ENCODE measurements at places on chromosomes 7 and 10. TPM values are rescaled to one million over a fixed set of nuclear protein-coding genes. Genes with fewer than 3 reads are reported as not detected.

GRCh38 chr10:124739119-124739921 is 4.9 kb downstream of the FAM53B start:
- no peak for DNase-seq

DNA sequence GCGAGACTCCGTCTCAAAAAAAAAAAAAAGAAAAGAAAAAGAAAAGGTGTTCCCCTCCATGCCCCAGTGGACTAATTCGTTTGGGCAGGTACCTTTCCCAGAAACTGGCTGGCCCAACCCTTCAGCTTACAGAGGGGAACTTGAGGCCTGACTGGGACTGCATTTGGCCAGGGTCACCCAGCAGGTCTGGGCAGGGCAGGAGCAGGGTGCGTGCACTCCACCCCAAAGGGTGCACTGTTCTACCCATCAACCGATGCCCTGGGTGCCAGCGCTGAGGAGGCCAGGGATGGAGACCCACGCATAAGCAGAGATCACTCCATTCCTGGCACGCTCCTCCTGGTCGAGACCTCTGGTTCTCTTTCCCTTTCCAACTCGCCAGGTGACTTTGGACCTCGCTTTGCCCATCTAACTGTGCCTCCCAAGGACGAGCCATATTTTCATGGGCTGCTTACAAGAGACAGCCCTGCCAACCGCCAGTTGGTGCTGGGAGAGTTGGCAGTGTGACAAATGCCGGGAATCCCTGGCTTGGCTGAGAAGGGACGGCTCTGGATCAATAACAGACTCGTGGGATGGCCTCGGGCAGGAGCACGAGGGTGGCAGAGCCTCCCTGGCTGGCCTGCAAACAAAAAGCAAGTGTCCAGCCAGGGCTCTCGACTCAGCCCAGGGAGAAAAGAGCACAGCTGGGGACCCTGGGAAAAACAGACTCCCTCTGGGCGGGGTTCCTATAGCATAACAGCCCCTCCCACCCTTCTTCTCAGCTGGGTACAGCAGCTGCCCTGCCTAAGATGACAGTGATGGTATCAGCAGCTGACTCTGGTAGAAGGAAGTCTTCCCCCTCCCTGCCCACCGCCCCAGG is 7.9 kb downstream of the HSPB1 start:
- DNase-seq: peak; percentile 98

- DNase-seq: no peak
Observed at GRCh38 chr10:16367621-16368292, 69.1 kb upstream of the PTER start.

Gene SMARCD3
- 150 TPM for total RNA-seq

DNA sequence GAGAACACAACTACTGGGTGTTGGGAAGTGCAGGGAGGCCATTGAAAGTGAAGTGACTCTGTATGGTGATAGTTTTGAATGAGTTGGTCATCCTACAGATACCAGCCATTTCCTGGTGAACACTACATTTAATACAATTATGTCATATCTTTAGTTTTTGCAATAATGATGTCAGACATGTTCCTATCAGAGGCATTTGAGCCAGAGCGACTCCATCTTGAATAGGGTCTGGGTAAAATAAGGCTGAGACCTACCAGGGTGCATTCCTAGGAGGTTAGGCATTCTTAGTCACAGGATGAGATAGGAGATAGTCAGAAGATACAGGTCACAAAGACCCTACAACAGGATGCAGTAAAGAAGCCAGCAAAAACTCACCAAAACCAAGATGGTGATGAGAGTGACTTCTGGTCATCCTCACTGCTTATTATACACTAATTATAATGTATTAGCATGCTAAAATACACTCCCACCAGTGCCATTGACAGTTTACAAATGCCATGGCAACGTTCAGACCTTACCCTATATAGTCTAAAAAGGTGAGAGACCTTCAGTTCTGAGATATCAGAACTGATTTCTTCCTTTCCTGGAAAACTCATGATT is 28.2 kb downstream of the ADK start:
- no peak for DNase-seq

Gene RASA4
- 1.0 TPM for total RNA-seq

DNA sequence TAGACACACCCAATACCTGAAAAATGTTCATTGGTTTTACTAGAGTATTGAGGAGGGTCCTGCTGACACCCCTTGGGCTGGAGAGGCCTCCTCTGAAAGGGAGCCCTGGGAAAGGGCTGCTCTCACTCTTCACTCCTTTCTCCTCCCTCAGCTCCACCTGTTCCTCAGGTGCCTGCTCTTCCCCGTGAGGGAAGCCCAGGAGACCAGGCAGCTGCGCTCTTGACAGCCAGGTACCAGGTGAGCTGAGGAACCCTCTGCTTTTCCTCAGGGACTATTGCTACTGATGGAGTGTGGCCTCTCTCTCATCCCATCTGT is 3.3 kb downstream of the ZNF655 start:
- no peak for DNase-seq

DNA sequence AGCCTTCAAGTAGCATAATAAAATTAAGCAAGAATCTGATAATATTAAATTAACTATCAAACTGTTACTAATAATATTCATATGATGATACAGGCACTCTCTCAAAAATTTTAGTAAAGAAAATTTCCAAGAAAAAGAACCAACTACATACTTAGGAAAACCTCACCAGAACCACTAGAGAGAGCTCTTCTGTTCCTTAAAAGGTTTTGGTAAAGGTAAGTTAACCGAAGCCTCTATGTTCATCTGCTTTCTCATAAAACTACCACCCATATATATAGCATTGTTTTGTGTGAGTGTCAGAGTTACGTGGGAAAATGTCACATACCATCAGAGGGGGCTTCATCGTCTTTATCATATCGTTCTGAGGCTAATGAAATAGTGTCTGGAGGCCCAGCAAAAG is 20.7 kb downstream of the SKAP2 start:
- DNase-seq: peak; percentile 29

Gene EXOC4
- total RNA-seq: 61.3 TPM

- no peak for DNase-seq
Observed at GRCh38 chr10:119281581-119282071, 74.3 kb downstream of the GRK5 start.

Gene ZNF775
- total RNA-seq: 12.1 TPM

GRCh38 chr7:46357290-46357689 is 436.2 kb upstream of the IGFBP3 start:
- no peak for DNase-seq

DNA sequence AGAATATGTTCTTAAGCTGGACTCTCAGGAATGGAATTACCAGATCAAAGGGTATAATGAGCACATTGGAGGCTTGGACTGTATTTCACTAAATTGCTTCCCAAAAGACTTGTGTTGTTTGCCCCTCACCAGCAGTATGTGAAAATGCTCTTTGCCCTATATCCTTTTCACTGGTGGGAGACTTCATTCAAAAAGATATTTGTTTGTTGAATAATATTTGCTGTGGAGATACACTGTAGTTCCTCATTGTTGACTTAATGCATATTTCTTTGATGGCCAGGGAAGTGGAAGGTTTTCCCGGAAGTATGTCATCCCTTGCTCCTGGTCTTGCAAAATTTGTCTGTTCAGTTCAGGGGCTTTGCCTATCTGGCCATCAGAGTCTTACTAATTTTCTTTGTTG is 19.4 kb downstream of the GSTO2 start:
- DNase-seq: no peak

DNA sequence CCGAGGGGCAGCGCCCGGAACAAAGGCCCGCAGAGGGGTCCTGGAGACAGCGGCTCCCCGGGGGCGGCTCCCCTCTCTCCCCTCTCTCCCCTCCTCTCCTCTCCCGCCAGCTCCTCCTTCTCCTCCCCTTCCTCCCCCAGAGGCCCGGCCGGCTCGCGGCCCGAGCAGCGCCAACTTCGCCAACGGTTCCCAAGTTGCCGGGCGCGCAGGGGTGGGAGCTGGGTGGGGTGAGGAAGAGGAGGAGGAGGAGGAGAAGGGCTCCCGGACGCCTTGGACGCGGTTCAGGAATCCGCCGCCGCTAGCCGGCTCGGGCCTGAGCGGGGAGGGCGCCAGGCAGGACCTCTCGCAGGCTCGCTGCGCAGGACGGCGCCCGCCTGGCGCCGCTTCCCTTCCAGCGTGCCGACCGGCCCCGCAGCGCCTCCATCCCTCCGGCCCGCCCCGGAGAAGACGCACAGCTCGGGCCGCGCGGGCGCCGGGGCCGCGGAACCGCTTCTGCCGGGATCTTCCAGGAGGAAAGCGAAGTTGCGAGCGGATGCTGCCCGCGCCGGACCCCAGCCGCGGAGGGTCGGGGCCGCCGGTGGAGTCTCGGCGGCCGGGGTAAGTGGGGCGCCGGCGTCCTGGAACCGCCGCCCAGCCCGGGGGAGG is at the start of gene CHST3:
Gene CHST3 (plus strand): TSS at position 298 of the 645 bp plus-strand sequence. CDS start 41,448 bp downstream, outside the sequence.
- no peak for DNase-seq

Gene FOXI2
- not detected for total RNA-seq

- DNase-seq: no peak
Observed at GRCh38 chr10:71780156-71780555, 6.8 kb upstream of the VSIR start.

GRCh38 chr7:45177801-45178200 is 20.2 kb downstream of the RAMP3 start:
- DNase-seq: no peak

Gene CALD1
- 230 TPM for total RNA-seq

Gene TRRAP
- 18.8 TPM for total RNA-seq

Gene GSTO2
- total RNA-seq: 0.38 TPM

Gene FAM221A
- 2.6 TPM for total RNA-seq

Gene MMP21
- total RNA-seq: not detected
